ENCODE measurements at places on chromosomes 11 and 22.
A peak's percentile ranks its signal among the peaks of the same experiment; 100 is the strongest.

DNA sequence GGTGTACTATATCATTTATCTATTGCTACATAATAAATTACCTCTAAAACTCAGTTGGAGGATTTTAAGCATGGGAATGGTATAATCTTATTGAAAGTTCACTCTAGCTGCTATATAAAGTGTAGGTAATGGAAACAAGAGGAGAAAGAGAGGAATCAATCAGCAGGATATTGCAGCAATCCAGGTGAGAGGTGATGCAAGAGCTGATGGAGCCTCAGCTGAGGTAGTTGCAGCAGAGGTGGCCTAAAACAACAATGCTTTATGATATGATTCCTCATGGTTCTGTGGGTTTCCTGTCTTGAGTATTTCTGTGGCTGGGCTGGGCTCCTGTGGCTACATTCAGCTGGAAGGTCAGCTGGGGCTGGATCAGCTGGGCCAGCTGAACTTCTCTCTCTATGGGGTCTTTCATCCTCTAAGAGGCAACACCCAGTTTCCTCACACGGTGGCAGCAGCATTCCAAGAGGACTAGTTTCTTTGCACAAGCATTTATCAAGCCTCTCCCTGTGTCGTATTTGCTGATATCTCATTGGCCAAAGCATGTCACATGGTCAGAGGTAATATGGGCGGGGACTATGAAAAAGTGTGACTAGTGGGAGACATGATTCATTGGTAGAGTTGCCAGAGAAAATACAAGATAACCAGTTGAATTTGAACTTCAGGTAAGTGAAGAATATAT is 135.4 kb upstream of the LARGE1 start:
- no peak for DNase-seq

DNA sequence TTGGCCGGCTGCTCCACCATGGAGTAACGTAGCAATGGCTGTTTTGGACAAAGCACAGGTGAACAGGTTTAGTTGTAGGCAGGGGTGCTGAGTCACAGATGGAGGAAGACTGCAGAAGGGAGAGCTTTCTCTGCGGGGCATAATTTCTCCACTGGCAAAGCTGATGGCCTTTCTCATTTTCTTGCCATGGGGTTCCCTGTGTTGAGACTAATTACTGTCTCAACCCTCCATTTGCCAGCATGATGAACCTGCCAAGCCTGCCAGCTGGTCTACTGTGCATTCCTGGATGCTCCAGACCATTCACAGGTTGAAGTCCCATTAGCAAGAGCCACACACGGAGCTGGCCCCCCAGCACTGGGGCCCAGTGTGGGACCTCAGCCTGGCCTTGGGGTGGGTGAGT is 202.4 kb downstream of the BARX2 start:
- no peak for DNase-seq

- peak; percentile 70 for DNase-seq
Observed at GRCh38 chr11:75873417-75874221, 58.6 kb downstream of the UVRAG start.

DNA sequence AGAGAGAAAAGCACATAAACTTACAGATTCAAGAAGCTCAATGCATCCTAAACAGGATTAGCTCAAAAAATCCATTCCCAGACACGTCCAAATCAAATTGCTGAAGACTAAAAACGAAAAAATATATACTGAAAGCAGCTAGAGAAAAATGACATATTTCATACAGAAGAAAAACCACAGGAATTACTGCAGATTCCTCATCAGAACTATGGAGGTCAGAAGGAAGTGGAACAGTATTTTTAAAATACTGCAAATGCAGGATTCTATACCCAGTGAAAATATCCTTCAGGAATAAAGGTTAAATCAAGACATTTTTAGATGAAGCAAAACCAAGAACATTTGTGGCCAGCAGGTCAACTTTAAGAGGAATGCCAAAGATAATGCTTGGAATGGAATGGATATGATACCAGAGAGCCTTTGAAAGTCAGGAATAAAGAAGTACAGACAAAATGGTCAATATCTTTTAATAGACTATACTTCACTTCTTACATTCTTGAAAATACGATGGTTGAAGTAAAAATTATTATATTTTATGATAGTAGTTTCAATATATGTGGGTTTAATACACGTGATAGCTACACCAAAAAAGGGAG is 352.9 kb downstream of the CTTN start:
- DNase-seq: no peak

DNA sequence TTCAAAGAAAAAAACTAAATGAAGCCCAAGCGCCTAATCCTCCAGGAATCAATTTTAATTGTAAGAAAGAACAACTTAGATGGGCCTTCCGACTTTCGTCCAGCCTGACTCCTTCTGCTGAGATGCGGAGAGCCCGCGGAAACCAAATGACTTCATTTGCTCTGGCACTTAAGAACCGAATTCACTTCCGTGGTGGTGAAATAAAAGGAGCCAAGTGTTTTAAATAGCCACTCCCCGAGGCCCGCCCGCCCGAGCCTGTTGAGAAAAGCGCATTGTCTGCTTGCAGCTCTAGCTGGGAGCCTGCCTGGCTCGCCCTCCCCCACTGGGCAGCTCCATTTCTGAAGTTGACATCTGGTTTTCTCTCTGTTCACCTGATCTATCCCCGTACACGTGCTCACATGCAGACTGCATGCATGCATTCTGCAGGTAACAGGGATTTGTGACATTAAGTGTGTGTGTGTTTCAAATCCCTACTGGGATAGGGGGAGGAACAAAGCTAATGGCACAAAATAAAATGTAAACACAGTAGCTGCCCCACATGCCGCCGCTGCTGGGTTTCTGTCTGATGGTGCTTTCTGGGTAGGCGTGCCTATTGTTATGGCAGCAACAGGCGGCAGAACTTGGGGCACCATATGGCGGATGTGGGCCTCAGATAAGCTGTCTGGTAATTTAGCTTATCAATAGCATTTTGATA is 6.2 kb downstream of the TEAD1 start:
- DNase-seq: no peak

- DNase-seq: no peak
Observed at GRCh38 chr11:73087730-73088129, 54.4 kb downstream of the FCHSD2 start.

- no peak for DNase-seq
Observed at GRCh38 chr11:95545116-95545875, 244.3 kb downstream of the FAM76B start.

DNA sequence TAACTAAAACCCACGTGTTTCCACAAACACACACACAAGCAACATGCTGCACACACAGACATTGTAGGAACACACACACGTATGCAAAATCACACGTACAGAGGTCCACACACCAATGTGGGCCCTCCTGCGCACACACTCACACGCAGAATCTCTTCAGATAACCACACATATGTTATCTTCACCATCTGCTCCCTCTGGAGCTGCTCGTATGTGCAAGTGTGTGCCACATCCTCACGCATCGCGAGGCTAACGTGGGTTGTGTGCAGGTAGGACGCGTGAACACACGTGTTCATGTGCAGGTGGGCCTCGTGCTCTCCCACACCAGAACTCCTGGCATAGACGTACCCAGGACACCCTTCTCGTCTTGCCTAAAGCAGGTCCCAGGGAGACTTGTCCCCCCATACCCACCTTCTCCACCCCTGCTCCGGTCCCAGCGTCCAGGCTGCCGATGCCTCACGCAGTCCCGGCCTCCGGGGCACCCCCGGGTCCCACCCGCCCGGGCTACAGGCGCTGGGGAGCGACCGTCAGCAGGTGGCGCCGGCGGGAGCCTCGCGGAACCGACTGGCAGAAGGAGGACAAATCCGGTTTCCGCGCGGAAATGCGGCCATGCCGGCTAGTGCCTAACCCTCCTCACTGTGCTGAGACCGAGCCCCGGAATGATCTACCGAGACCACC is 10.3 kb upstream of the IGSF9B start:
- DNase-seq: no peak

- no peak for DNase-seq
Observed at GRCh38 chr11:122691549-122692150, 36.1 kb downstream of the UBASH3B start.

GRCh38 chr11:27910186-27910931 is 197.6 kb downstream of the KIF18A start:
- DNase-seq: no peak

GRCh38 chr11:125561924-125562323 is 7.4 kb upstream of the EI24 start:
- DNase-seq: no peak

GRCh38 chr11:94754335-94754734 is 13.8 kb upstream of the AMOTL1 start:
- no peak for DNase-seq

- no peak for DNase-seq
Observed at GRCh38 chr11:107819361-107820014, 39.1 kb downstream of the SLC35F2 start.

DNA sequence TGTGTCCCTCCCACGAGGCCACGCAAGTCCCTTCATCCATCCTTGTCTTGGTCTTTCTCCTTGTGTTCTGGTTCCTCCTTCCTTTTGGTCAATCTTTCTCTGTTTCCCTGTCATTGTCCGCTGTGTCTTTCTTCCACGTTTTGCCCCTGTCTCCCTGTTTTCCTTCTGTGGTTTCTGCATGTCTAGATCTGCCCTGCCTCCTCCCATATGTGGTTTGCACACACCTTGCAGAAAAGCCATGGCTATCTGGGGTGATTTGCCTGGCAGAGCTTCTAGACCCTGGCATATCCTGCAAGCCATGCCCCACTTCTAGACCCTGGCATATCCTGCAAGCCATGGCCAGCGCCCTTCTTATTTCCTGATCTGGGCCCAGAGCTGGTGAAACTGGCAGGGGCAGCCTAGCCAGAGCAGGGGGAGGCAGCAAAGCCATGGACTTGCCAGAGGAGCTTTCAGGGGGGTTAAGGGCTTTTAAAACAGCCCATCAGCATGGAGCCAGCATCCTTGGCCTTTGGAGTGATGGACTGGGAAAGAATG is 131.6 kb upstream of the NECTIN1 start:
- no peak for DNase-seq

DNA sequence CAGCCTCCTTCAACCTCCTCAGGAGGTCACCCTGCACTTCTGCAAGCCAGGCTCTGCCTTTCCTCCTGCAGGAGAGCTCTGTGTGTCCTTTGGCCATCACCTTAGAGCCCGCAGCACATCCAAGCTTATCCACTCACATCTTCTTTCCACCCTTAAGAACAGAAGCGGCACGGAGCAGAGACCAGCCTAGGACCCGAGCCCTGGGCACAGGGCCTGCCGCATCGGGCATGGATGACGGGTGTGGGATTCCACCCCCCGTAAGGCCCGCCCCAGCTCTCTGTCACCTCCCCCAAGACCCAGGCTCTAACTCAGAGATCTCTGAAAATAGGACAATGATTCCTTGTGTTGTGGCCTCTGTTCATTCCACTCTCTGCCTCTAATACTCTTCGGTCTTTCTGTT is 42.1 kb upstream of the PHF21B start:
- no peak for DNase-seq

DNA sequence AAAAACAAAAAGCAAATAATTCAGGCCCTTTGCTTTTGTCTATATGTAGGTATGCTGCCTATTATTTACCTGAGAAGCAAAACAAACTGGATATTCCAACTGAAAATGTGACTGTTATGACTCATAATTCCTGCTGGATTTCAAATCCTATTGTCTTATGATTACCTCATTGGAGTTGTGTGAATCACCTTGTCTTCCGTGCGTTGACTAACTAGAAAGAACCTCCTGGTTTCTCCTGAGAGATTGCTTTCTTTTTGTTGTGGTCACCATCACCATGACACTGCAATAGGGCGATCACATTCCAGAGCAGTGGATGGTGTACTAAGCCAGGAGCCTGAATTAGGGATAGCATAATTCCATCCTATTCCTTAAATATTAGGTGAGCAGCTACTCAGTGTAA is 23.0 kb upstream of the EXPH5 start:
- no peak for DNase-seq

DNA sequence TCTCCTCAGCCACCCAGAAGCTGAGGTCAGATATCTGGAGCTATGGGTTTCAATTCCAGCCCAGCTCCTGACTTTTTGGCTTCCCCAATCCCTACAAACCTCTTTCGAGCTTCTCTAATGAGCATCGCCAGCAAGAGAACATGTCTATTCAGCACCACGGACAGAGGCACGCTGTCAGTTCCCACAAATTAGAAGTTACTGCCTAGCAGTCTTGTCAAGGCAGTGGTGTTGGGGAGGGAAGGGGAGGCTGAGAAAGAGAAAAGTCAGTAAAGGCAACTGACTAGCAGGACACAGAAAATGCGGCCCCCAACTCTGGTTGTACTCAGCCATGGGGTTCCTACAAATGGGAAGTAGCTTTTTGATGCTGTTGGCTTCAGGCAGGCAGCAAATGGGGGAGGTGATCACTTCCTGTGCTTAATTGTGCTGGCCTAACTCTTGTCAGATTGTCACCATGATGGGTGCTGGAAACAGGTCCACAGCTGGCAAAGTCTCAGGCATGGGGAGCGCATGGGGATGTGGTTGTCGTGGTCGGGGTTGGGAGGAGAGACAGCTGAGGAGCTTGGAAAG is 205.9 kb downstream of the ST3GAL4 start:
- peak; percentile 58 for DNase-seq

DNA sequence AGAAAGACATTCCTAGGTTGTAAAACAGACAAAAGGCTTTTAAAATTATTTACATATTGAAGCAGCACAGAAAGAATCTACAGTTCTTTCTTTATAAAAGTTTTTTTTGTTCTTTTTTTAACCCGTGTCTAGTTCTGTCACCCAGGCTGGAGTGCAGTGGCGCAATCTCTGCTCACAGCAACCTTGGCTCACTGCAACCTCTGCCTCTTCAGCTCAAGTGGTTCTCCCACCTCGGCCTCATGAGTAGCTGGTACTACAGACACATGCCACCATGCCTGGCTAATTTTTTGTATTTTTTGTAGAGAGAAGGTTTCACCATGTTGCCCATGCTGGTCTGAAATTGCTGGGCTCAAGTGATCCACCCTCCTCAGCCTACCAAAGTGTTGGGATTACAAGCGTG is 3.8 kb upstream of the INCENP start:
- no peak for DNase-seq

DNA sequence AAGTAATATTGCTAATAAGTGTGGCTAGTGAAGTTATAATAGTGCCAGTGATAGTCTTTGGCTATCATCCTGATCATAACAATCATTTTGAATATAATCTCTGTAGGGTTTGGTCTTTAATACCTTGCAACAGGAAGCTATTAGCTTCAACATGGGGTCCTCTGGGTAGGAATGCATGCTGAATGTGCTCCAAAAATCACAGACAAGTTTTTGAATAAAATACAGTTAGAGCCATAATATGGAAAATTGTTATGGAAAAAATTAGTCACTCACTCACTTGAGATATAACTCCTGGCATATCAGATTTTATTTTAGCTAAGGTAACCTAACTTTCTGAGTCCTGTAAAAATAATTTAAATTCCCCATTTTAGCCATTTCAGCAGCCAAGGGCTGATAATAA is 95.4 kb upstream of the MTMR2 start:
- DNase-seq: no peak

- no peak for DNase-seq
Observed at GRCh38 chr22:41782316-41782715, 18.2 kb upstream of the CCDC134 start.

DNA sequence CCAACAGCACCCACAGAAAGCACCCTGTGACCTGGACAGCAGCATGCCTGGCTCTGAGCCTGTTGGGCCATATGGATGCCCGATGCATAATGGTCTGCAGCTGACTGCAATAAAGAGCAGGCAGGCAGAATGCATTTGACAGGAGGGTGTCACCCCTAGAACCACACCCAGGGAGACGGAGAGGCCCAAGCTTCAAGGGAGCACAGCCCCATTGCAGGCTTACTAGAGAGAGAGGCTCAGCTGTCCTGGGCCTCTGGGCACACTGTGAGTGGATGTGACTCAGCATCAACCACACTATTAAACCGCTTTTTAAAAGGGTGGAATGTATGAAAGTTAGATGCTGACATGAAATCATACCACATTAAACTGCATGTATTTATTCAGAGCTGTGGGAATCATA is 365.3 kb downstream of the CTTN start:
- no peak for DNase-seq

GRCh38 chr22:24948356-24949202 is 2.1 kb upstream of the LHFPL7 start:
- DNase-seq: no peak
